ENCODE measurements at places on chromosomes 5 and 9.

DNA sequence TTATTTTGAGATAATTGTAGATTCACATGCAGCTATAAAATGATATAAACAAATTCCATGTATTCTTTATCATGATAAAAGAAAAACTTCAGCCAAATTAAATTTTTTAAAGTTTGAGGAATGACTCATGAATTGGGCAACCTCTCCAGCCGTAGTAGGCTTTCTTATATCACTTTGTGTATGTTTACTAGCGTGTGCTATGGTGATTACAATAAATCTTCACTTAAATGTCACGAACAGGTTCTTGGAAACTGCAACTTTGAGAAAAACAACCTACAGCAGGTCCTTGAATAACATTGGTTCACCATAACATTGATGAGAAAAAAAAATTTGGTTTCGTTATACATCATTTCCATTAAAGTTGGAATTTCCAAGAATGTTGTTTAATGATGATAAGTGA is 730.9 kb upstream of the TYRP1 start:
- H3K4me1 ChIP-seq = no peaks in the 10 kb centered on the region
- no peak for DNase-seq
- no peak overlapping the region for H3K4me3 ChIP-seq
- H3K27me3 ChIP-seq = no peaks in the 10 kb centered on the region
- H3K36me3 ChIP-seq = no peaks in the 10 kb centered on the region
- no peak overlapping the region for H3K27ac ChIP-seq

GRCh38 chr9:134618833-134619447 is 22.7 kb upstream of the COL5A1 start:
- no peak for DNase-seq
- no peaks in the 10 kb centered on the region for H3K27me3 ChIP-seq
- H3K36me3 ChIP-seq = no peaks in the 10 kb centered on the region
- H3K4me3 ChIP-seq = no peak overlapping the region
- no peaks in the 10 kb centered on the region for H3K4me1 ChIP-seq

DNA sequence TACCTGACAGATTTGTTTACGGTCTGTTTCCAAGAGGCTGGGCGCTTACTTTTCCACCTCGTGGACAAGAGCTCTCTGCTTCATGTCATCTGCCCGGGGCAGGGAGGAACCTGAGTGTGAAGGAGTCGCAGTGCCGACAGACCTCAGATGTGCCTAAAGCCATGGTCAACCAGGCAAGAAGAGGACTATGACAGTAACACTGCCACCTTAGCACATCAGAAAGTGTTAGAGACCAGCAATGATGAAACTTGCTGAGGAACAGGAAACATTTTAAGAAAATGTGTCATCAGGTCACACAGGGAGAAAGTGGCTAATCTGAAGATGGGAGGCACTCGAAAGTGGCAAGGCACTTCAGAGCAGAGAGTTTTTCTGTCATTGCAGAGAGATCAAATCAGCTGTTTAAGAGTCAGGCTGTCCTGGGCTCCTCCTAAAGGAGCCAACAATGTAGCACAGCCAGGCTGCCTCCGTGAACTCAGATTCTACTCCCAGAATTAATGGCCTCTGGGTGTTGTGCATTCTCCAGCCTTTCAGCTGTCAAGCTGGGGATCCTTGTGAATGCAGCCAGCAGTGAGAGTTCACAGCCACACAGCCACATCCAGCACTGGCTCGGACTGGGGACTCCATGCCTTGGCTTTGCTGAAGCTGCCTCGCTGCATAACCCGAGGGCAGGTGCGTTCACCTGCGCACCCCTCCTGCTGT is 94.6 kb downstream of the RAPGEF1 start:
- no peak overlapping the region for H3K27ac ChIP-seq
- H3K27me3 ChIP-seq = no peaks in the 10 kb centered on the region
- no peak for DNase-seq
- no peak overlapping the region for H3K4me3 ChIP-seq

DNA sequence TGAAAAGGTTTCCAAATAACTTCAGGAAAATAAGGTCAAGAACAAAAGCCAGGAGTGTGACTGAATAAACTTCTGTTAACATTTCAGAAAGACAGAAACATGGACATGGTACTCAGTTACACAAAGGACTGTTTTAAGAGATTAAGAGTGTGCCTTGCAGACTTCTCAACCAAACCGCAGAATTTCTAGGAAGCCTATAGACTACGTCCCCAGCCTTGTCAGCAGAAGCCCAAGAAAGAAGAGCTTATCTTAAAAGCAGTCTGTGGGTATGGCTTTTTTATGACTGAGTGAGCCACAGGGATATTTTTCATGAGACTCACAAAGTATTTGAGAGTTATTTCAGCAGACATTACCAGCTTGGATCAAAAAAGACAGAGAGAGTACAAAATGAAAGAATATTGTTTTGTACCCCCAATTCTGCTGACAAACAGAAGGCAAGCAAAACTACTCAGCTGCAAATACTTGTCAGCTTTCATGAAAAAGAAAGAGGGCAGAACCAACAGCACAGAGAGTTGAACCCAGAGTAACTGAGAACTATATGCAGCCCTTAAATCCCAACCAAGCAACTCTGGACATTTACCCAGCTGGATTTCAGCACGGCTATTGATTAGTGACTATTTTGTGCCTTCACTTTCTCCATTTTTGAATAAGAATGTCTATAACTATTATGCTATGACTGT is 711.0 kb upstream of the CTNND2 start:
- no peak overlapping the region for H3K27ac ChIP-seq
- DNase-seq = no peak
- no peaks in the 10 kb centered on the region for H3K27me3 ChIP-seq

- H3K4me3 ChIP-seq = no peak overlapping the region
- no peak for DNase-seq
- no peaks in the 10 kb centered on the region for H3K27me3 ChIP-seq
- no peak overlapping the region for H3K27ac ChIP-seq
These were observed 37.9 kb downstream of the MED27 start for GRCh38 chr9:132041798-132042197.

Data from right lobe of liver (tissue), 6 donors.